ENCODE measurements at places on chromosomes 4 and X.

GRCh38 chrX:23797371-23798128, 14.6 kb downstream of the SAT1 start:
- no peak for DNase-seq

- no peak for DNase-seq
Observed at GRCh38 chr4:27490766-27491165, 630.1 kb downstream of the STIM2 start.

DNA sequence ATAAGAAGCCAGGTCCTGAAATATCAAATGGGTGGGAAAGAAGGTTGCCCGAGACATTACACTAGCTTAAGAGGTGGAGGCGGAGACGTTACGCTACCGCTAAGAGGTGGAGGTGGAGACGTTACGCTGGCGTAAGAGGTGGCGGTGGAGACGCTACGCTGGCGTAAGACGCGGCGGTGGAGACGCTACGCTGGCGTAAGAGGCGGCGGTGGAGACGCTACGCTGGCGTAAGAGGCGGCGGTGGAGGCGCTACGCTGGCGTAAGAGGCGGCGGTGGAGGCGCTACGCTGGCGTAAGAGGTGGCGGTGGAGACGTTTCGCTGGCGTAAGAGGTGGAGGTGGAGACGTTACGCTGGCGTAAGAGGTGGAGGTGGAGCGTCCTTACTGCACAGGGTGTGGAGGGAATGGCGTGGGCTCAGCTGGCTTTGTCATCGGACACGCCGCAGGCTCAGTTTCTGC, 12.8 kb downstream of the CYP4V2 start:
- DNase-seq = peak; percentile 22

GRCh38 chr4:97720869-97721432, 422.3 kb downstream of the STPG2 start:
- DNase-seq = no peak

GRCh38 chr4:14596904-14597303, 405.4 kb upstream of the CPEB2 start:
- DNase-seq = no peak

DNA sequence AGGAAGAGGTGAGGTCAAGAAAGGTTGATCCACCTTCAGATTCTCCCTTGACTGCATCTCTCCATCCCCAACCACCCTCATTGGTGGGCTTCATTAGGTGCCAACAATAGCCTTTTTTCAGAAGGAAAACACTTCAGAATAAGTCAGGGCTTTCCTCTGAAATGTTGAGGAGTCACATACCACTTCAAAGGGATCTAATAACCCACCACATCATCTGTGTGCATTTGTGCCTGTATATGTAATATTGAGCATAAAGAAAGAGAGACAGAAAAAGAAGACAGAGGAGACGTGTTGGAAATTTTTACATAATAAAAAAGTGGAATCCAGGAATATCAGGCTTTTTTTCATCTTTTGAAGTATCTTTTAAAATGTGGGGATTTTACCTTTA, 209.1 kb upstream of the SLC7A11 start:
- no peak for DNase-seq

- no peak for DNase-seq
Observed at GRCh38 chrX:53715346-53715924, 28.9 kb upstream of the HUWE1 start.

DNA sequence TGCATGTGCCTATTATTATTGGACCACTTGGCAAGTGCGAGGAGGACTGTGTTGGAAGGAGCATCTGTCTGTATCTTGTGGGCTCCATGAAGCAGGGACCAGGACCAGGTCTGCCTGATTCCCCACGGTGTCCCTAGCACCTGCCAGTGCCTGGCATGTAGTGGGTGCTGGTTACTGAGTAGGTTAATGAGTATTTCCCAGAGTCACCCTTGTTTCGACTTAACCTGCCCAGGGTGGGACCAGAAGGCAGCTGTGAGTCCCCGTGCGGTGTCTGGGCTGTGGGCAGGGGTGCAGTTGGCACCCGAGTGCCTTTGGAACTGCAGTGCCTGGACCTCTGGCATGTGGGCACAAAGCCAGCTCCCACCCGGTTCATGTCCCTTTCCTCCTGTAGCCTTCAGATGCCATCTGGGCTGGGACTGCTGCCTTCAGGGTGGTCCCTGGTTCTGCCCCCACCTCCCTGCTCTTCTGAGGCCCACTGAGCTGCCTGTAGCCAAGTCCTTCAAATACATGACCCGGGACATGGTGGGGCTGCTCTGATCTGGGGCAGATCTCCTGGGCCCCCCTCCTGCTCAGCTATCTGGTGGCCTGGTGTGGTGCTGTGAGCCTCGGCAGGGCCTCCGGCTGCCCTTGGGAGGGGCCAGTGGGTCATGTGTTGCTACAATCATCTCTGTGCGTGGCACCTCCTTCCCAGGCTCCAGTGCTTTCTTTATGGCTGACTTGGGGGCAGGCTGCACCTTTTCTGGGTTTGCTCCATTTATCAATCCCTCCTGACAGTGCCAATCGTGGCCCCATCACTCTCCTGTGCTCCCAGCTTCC, 53.0 kb upstream of the SORCS2 start:
- DNase-seq = no peak

GRCh38 chr4:116881077-116881476, 204.3 kb downstream of the TRAM1L1 start:
- no peak for DNase-seq

DNA sequence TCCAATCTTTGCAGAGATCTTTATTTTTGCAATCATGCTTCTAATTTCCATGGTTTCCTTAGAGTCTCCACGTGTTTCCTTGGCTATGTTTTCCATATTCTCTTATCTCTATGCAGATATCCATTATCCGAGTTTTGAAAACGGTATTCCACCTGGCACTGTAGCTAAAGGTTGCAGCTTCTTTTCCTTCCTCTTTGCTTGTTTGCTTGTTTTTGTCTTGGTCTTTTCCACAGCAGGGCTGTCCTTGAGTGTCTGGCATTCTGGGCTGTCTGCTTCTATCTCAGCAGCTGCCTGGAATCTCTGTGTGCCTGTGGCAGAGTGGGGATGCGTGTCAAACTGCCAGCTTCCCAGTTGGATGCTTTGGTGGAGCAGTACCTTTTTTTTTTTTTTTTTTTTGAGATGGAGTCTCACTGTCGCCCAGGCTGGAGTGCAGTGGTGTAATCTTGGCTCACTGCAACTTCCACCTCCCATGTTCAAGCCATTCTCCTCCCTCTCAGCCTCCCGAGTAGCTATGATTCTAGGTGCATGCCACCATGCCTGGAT, 46.9 kb downstream of the WFS1 start:
- no peak for DNase-seq

DNA sequence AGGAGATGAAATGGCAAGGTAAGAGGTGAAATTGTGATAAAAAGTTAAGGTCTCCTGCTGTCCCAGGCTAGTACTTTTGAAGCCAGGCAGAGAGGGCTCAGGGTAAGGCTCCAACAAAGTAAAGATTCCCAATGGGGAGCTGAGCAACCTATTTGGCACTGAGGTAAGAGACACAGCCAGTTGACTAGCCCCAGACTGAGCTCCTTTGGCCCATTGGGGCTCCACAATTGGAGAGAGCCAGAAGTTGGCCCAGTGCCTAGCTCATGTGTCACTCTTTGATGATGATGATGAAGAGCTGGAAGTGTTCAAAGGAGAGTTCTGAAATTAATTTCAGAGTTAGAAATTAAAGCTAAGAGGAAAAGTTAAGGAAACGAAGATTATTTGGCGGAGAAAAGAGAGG, 94.6 kb downstream of the RLIM start:
- DNase-seq = no peak

GRCh38 chrX:724256-724655, 93.7 kb downstream of the SHOX start:
- DNase-seq = no peak

DNA sequence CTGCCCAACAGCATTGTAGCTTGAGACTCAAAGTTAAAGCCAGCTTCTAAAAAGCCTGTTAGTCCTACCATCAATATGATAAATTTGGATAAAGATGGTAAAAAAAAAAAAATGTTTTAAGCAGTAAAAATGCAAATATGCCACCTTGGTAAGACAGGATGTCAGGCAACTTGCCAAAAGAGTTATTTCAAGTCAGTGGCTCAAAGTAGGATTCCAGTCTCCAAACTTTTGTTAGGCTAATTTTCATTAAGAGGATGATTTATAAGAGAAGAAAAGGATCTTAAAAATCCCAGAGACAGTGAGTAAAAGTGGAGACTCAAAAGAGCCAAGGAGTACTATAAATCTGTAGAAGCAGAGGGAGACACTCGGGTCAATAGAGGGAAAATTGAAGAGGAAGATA, 47.5 kb downstream of the GASK1B start:
- no peak for DNase-seq

- peak; percentile 36 for DNase-seq
Observed at GRCh38 chrX:68433155-68433980, at the start of gene OPHN1. Gene OPHN1 (minus strand): TSS chrX:68433495. CDS start chrX:68433020, 475 bp downstream.

GRCh38 chr4:111323916-111324315, 701.0 kb upstream of the PITX2 start:
- DNase-seq = peak; percentile 33

- DNase-seq = no peak
Observed at GRCh38 chrX:153387345-153387744, 13.8 kb downstream of the PNMA6E start.

- DNase-seq = no peak
Observed at GRCh38 chr4:53043055-53043454, 180.9 kb downstream of the RASL11B start.

DNA sequence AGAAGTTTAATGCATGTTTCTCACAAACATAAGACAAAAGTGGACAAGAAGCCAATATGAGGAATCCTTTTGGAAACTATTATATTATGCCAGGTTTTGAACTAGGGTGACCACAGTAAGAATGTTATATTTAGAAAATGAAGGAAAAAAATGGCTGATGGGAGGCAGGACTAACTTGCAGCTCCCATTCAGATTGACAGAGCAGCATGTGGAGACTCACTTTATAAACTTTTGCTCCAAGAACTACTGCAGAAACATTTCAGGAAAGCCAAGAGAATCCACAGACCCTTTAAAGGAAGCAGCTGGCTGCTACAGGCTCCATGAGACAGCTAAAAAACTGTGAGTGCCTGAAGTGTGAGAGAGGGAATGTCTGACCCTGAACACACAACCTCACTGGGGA, 738.6 kb upstream of the GRIA3 start:
- no peak for DNase-seq

DNA sequence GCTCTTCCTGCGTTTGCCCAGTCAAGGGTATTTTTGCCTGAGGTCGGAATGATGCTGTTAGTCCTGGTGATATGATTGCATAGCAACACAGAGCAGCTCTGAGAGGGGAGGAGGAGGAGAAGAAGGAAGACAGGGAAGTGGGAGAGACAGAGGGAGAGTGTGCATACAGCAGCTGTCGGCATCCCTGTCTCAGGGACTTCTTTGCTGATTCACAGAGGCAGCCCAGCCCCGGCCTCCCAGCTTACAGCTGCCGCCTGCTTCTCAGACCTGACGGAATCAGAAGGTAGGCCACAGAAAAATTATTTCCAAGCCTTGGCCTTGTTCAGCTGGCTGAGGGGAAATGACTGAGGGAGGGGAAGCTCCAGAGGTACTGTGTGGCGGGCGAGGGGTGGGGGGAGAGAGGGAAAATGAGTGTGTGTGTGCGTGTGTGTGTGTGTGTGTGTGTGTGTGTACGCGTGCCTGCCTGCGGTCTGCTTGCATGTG, 319 bp downstream of the DRP2 start:
- no peak for DNase-seq

GRCh38 chr4:27357283-27357682, 496.6 kb downstream of the STIM2 start:
- DNase-seq = peak; percentile 8
